Progenitor cell of endocrine pancreas (in vitro differentiated cells): ENCODE measurements at places on chromosomes 2 and 18.

DNA sequence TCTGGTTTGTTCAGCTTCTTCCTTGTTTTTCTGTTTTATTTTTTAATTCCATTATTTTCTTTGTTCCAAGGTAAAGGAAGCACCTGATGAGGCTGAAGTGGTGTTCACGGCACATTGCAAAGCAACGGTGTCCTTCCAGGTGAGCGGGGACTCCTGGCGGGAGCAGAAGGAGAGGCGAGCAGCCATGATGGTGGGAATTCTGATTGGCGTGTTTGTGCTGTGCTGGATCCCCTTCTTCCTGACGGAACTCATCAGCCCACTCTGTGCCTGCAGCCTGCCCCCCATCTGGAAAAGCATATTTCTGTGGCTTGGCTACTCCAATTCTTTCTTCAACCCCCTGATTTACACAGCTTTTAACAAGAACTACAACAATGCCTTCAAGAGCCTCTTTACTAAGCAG, 88.4 kb downstream of the DDX18 start:
- no peaks in the 10 kb centered on the region for H3K4me1 ChIP-seq
- no peaks in the 10 kb centered on the region for H3K36me3 ChIP-seq
- DNase-seq, result no peak

- no peaks in the 10 kb centered on the region for H3K36me3 ChIP-seq
- no peak for DNase-seq
- peaks cover 7% of the 10 kb centered on the region for H3K4me1 ChIP-seq
- H3K27me3 ChIP-seq, result no peaks in the 10 kb centered on the region
- no peak overlapping the region for H3K4me3 ChIP-seq
- no peak overlapping the region for H3K27ac ChIP-seq
Measured at GRCh38 chr2:182618672-182619079, 97.4 kb upstream of the DNAJC10 start.

DNA sequence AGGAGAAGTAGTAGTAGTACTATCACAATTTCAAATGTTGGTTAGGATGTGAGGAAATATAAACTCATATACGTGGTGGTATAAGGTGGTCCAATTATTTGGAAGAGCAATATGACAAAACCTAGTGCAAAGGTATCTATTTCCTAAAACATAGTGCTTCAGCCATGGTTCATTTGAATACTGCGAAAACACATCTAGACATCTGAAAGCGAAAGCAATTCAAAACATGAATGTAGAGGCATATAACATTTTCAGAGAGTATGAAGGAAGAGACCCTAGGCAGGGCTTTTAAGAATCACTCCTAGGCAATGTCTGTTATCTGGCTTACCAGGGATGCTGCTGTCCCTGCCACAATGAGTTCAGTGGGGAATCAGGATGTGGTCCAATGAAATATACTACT, 1085.8 kb downstream of the TDRD15 start:
- H3K4me3 ChIP-seq, result no peak overlapping the region
- no peaks in the 10 kb centered on the region for H3K27me3 ChIP-seq
- no peaks in the 10 kb centered on the region for H3K4me1 ChIP-seq
- H3K36me3 ChIP-seq, result no peaks in the 10 kb centered on the region
- DNase-seq, result no peak

GRCh38 chr18:31702449-31702848, 18.1 kb upstream of the B4GALT6 start:
- H3K36me3 ChIP-seq, result no peaks in the 10 kb centered on the region
- no peak overlapping the region for H3K4me3 ChIP-seq
- no peaks in the 10 kb centered on the region for H3K27me3 ChIP-seq
- peaks cover under 1% of the 10 kb centered on the region for H3K4me1 ChIP-seq

GRCh38 chr2:49306925-49307324, 152.6 kb upstream of the FSHR start:
- no peak overlapping the region for H3K4me3 ChIP-seq
- DNase-seq, result no peak
- no peaks in the 10 kb centered on the region for H3K36me3 ChIP-seq

DNA sequence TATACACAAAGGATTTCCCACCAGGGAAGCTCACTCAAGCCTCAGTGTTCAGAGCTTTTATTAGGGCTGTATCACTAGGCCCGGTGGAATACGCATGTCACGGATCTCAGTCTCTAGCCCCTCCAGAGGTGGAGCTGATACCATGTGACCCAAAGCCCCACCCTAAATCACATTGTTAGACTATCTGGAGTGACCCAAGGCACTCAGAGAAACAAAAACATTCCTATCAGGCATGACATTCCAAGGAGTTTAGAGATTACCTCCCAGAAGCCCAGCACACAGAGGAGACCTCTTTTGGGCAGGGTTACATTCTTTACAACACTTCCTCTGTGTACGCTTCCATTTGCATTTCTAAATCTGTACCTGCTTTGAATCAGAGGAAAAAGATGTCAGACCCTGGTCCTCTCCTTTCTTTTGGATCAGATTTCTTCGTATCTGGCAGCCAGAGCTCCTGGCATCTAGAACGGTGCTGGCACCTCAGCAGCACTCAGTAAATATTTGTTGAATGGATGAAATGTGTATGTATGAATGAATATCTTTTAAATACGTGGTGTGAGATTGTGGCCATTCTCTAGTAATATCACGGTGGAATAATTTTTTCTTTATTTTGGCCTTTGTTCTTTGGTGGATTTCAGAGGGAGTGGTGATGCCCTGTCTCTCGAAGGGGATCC, 37.7 kb upstream of the SMAD2 start:
- H3K4me1 ChIP-seq, result peaks cover 10% of the 10 kb centered on the region
- DNase-seq, result no peak
- H3K4me3 ChIP-seq, result no peak overlapping the region
- peak overlapping the region; percentile 97 for H3K27ac ChIP-seq
- peaks cover 2% of the 10 kb centered on the region for H3K27me3 ChIP-seq

GRCh38 chr18:52869349-52869923, 529.4 kb downstream of the DCC start:
- H3K4me3 ChIP-seq, result no peak overlapping the region
- H3K36me3 ChIP-seq, result no peaks in the 10 kb centered on the region
- H3K4me1 ChIP-seq, result no peaks in the 10 kb centered on the region
- H3K27ac ChIP-seq, result no peak overlapping the region

- H3K27me3 ChIP-seq, result no peaks in the 10 kb centered on the region
- H3K4me3 ChIP-seq, result no peak overlapping the region
- peaks cover 13% of the 10 kb centered on the region for H3K4me1 ChIP-seq
- H3K27ac ChIP-seq, result no peak overlapping the region
- no peak for DNase-seq
- H3K36me3 ChIP-seq, result peaks cover 11% of the 10 kb centered on the region
Measured at GRCh38 chr2:224520064-224520463, 65.1 kb downstream of the CUL3 start.

DNA sequence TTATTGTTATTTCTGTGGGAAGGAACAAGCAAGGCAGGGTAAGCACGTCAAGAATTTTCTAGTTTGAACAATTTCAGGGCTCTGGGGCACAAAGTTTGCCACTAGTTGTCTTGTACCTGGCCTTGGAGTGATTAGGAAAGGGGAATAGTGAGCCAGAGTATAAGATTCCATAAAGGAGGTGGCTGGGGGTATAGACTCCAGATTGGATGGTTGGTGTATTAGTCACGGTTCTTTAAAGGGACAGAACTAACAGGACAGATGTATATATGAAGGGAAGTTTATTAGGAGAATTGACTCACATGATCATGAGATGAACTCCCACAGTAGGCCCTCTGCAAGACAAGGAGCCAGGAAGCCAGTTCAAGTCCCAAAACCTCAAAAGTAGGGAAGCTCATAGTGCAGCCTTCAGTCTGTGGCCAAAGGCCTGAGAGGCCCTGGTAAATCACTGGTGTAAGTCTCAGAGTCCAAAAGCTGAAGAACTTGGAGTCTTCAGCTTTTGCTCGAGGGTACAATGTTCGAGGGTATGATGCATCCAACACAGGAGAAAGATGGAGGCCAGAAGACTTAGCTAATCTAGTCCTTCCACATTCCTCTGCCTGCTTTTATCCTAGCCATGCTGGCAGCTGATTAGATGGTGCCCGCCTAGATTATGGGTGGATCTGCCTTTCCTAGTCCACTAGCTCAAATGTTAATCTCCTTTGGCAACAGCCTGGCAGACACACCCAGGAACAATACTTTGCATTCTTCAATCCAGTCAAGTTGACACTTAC, 31.5 kb upstream of the PTPRM start:
- H3K27me3 ChIP-seq, result no peaks in the 10 kb centered on the region
- no peaks in the 10 kb centered on the region for H3K36me3 ChIP-seq
- no peak for DNase-seq
- H3K4me3 ChIP-seq, result no peak overlapping the region
- no peak overlapping the region for H3K27ac ChIP-seq

- no peaks in the 10 kb centered on the region for H3K36me3 ChIP-seq
- no peak overlapping the region for H3K4me3 ChIP-seq
- H3K27ac ChIP-seq, result no peak overlapping the region
- DNase-seq, result no peak
Measured at GRCh38 chr2:52539026-52539970, 1228.3 kb upstream of the CHAC2 start.

- H3K4me1 ChIP-seq, result peaks cover 10% of the 10 kb centered on the region
- no peak overlapping the region for H3K4me3 ChIP-seq
- no peak overlapping the region for H3K27ac ChIP-seq
Measured at GRCh38 chr18:3067722-3068121, 54.8 kb upstream of the LPIN2 start.

GRCh38 chr2:157302492-157303099, 23.0 kb downstream of the ERMN start:
- H3K36me3 ChIP-seq, result no peaks in the 10 kb centered on the region
- DNase-seq, result no peak
- H3K4me1 ChIP-seq, result peaks cover 5% of the 10 kb centered on the region
- peaks cover 7% of the 10 kb centered on the region for H3K27me3 ChIP-seq
- no peak overlapping the region for H3K27ac ChIP-seq

DNA sequence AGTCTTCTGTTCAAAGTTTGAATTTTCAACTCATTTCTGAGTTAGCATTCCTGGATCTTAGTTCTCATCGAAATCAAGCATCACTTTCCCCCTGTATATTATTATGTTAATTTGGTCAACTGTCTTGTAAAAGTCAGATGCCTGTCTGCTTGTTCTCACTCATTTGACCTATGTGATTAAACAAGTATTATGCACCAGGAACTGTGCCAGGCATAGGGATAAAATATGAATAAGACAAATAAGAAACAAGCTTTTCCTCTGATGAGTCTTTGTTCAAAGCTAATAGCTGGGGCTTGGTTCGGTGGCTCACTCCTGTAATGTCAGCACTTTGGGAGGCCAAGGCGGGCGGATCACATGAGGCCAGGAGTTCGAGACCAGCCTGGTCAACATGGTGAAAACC, 19.7 kb upstream of the EMILIN2 start:
- no peak overlapping the region for H3K27ac ChIP-seq
- no peak overlapping the region for H3K4me3 ChIP-seq
- H3K4me1 ChIP-seq, result no peaks in the 10 kb centered on the region
- DNase-seq, result no peak

DNA sequence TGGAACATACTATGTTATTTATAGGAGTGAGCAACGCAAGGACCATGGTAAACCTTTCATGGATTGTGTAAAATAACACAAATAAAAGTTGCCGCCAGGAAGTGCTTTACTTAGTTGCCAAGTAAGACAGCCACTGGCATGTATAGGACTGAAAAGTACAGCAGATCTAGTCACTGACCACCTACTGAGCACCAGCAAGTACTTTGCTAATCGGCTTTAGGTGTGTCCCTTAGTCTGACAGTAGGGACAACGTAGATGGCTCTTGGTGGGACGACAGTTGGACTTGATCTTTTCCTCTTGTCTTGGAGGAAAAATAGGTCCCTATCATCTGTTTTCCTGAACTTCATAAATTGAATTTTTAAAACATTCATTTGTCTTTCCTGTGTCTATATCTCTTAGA, 13.6 kb upstream of the CXXC1 start:
- H3K27ac ChIP-seq, result no peak overlapping the region
- no peak overlapping the region for H3K4me3 ChIP-seq
- H3K4me1 ChIP-seq, result peaks cover 4% of the 10 kb centered on the region
- peaks cover 10% of the 10 kb centered on the region for H3K27me3 ChIP-seq
- DNase-seq, result no peak
- no peaks in the 10 kb centered on the region for H3K36me3 ChIP-seq

GRCh38 chr18:5173646-5174045, 23.4 kb downstream of the AKAIN1 start:
- peaks cover 3% of the 10 kb centered on the region for H3K4me1 ChIP-seq
- H3K36me3 ChIP-seq, result no peaks in the 10 kb centered on the region
- no peak overlapping the region for H3K27ac ChIP-seq
- no peak overlapping the region for H3K4me3 ChIP-seq
- DNase-seq, result no peak
- H3K27me3 ChIP-seq, result no peaks in the 10 kb centered on the region

- DNase-seq, result no peak
- H3K27me3 ChIP-seq, result peaks cover 90% of the 10 kb centered on the region
- H3K36me3 ChIP-seq, result no peaks in the 10 kb centered on the region
- no peak overlapping the region for H3K27ac ChIP-seq
Measured at GRCh38 chr2:121237980-121238665, 46.9 kb downstream of the TFCP2L1 start.

DNA sequence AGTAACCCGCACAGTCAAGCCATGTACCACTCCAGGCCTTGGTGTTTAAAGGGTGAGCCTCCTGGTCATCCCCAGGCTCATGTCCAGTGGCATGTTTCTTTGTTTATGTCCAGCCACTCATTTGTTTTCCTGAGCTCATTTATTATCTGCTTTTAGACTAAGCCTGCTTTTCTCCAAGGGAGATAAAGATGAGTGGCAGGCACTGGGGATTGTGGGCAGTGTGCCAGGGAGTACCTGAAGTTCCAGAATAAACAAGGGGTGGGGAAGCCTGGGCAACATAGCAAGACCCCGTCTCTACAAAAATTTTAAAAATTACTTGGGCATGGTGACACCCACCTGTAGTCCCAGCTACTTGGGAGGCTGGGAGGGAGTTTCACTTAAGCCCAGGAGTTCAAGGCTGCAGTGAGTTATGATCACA, 1.9 kb downstream of the ANXA4 start:
- peaks cover 42% of the 10 kb centered on the region for H3K4me1 ChIP-seq
- H3K27ac ChIP-seq, result peak overlapping the region; percentile 53
- H3K4me3 ChIP-seq, result peak overlapping the region; percentile 92
- peaks cover 23% of the 10 kb centered on the region for H3K36me3 ChIP-seq
- H3K27me3 ChIP-seq, result no peaks in the 10 kb centered on the region
- DNase-seq, result no peak

DNA sequence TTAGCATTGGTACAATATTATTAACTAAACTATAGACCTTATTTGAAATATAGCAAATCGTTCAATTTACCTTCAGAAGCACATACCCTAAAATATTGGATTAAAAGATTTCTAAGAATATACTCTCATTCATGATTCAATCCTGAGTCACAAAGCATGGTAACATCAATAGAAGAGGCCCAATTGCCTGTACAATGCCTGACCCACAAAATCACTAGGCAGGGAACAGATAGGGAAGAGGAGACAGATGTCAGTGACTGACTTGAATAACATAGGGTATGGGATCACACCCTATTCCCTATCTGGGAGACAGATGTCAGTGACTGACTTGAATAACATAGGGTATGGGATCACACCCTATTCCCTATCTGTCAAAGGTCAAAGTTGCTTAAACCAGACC, 611.6 kb upstream of the VRK2 start:
- DNase-seq, result no peak
- no peak overlapping the region for H3K27ac ChIP-seq
- H3K4me3 ChIP-seq, result no peak overlapping the region
- H3K4me1 ChIP-seq, result peaks cover 5% of the 10 kb centered on the region
- H3K27me3 ChIP-seq, result no peaks in the 10 kb centered on the region

- H3K36me3 ChIP-seq, result no peaks in the 10 kb centered on the region
- peaks cover 1% of the 10 kb centered on the region for H3K4me1 ChIP-seq
- no peaks in the 10 kb centered on the region for H3K27me3 ChIP-seq
- DNase-seq, result no peak
Measured at GRCh38 chr2:207176247-207176646, 10.5 kb upstream of the KLF7 start.

- H3K4me3 ChIP-seq, result no peak overlapping the region
- H3K27me3 ChIP-seq, result no peaks in the 10 kb centered on the region
- peaks cover 5% of the 10 kb centered on the region for H3K4me1 ChIP-seq
- no peaks in the 10 kb centered on the region for H3K36me3 ChIP-seq
- no peak overlapping the region for H3K27ac ChIP-seq
Measured at GRCh38 chr2:241189093-241189855, 797 bp downstream of the ANO7 start.
